Hindlimb muscle (tissue), 1 donor: ENCODE measurements at places on chromosomes 3 and 15.

- DNase-seq: no peak
Measured at GRCh38 chr15:63380151-63380807, 1.4 kb downstream of the CA12 start.

GRCh38 chr15:37638116-37638515, 296.3 kb upstream of the TMCO5A start:
- no peak for DNase-seq

DNA sequence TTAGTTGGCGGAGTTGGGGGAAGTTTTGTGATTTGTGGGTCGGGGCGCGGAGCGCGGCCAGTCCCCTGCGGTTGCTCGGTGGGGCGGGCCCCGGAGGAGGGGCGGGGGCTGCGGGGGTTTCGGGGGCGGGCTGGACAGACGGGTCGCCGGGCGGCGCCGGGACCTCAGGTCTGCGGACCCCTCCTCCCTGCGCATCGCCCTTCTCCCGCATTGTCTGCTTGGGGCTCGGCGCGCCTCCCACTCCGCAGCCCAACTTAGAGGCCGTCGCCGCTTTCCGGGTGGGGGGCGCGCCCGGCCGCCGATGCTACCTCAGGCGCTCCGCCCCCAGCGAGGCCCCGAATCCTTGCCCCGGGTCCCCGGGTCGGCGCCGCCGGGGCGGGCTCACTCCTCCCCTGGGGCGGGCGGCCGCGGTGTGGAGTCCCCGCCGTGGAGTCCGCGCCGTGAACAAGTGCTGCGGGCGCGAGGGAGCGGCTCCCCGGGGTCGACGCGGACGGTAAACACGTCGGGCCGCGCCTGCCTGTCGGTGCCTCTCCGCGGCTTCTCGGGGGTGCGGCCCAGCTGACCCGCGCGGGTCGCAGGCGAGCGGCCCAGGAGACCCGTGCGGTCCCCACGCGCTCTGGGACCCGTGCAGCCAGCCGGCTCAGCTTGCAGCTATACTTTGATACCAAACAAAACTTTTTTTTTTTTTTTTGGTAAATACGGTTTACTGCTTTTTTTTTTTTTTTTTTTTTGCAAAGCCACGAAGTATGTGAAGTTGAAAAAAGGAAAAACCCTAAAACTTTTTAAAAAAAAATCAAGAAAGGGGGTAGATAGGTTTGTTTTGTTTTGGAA, 624 bp downstream of the AKAP13 start:
- DNase-seq: peak; percentile 62

- DNase-seq: no peak
Measured at GRCh38 chr3:128804017-128804810, 75.2 kb upstream of the ACAD9 start.

- peak; percentile 67 for DNase-seq
Measured at GRCh38 chr15:62742409-62743171, 300.0 kb upstream of the TPM1 start.

- no peak for DNase-seq
Measured at GRCh38 chr3:168794427-168794826, 698.7 kb upstream of the GOLIM4 start.

GRCh38 chr3:96488708-96489107, 325.7 kb upstream of the EPHA6 start:
- no peak for DNase-seq

- no peak for DNase-seq
Measured at GRCh38 chr15:83850015-83850414, 196.1 kb downstream of the ADAMTSL3 start.

DNA sequence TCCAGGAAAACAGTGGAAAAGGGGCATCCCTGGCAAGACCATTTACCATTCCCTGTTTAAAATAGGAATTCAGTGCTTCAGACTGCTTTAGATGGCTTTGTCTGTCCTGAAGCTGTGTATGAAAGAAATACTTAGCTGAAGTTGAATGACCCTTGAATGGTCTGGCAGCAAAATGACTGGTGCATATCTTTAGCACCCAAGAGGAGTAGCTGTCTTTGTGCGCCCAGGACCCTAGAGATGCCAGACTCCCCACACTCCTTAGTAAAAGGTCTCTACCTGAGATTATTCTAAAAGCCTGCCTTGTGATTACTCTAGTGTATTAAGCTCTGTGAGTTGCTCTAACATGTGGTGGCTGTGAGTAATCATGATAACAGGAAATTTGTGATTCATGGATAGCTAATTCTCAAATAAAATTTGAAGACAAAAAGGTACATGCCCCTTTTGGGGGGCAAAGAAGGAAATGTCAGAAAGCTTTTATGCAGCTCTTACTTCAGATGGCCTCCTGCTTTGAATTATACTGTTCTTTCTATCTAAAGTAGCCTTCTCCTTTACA, 3.2 kb downstream of the MAPKBP1 start:
- no peak for DNase-seq
